Progenitor cell of endocrine pancreas (in vitro differentiated cells): ENCODE measurements at places on chromosomes 12 and 14.

DNA sequence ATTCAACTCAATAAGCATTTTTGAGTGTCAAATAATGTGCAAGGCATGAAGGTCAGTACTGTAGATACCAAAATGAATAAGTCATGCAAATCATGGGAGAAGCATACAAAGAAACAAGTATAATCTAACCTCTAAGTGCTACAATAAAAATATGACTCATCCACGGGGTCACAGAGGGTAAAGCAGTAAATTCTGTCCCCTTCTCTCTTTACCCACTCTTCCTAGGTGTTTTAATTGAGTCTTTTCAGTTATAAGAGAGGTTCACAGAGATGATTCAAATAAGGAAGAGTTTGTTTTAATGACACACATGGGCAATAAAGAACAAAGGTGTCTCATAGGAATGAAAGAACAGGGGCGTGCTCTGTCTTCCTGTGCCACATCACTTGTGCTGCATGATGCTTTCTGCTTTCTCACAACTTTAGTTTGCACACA, 71.5 kb upstream of the DAAM1 start:
- no peak for DNase-seq

DNA sequence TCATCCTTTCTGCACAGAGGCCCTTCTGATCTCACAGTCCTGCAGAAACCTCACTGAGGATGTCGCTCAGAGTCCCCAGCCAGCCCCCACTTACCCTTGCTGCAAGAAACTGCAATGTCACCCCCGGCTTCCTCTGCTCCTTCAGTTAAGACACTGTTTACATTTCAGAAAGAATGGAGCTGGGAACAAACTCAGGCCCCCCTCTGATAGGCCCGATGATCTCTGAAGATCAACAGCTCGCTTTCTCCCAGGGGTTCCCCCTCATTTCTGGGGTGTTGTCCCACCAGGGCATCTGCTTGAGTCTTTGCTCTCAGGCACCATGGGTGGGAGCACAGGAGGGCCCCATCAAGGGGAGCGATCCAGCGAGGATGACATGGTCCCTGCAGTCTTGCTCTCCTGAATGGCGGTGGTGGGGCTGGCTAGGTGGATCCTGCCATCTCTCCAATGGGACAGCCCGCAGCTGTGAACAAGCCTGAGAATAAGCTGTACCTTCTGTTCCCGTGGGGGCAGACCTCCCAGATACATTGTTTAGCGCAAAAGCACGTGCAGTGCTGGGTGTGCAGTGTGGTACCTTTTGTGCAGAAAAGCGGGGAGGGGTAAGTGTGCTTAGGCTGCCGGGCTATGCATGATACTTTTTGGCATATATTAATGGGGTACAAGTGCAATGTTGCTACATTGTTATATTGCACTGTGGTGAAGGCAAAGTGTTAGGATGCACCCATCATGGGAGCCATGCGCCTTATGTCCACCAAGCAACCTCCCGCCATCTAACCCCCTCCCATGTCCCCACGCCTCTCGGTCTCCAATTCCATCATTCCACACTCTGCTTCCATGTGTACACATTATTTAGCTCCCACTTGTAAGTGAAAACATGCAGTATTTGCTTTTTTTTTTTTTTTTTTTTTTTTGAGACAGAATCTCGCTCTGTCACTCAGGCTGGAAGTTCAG, 6.7 kb upstream of the NCOR2 start:
- DNase-seq = no peak

DNA sequence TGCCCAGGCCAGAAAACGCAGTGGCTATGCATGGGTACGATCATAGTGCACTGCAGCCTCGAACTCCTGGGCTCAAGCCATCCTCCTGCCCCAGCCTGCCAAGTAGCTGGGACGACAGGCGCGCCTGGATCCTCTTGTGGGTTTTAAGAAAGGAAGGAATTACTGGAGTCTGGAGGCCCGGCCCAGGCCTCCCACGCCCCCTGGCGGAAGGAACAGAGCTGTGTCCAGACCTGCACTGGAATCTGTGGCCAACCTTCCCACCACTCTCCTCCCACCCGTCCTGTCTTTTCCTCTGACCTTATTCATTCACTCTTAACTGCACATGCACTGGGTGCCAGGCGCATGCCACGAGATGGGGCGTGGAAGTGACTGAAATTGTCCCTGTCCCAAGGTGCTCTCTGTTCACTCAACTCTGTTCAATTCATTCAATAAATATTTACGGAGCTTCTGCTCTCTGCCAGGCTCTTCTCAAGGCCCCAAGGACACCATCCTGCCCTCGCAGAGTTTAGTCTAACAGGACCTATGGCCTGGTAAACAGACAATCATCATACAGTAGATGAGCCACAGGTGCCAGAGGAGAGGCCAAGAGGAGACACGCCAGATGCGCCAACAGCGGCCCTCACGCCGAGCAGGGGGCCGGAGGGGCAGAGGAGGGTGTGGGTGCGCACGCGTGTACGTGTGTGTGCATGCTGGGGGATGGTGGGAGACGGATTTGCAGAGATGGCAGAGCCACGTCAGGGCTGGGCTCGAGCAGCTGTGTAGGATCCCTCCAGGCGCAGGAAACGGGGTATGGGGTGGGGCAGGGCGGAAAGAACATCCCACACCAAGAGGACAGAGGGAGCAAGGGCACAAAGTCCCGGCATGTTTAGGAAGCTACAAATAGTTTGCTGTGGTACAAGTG, 13.7 kb upstream of the TMEM106C start:
- peak; percentile 66 for DNase-seq

GRCh38 chr14:96905825-96906224, 108.6 kb downstream of the VRK1 start:
- DNase-seq = no peak

GRCh38 chr14:78383060-78383459, 212.9 kb downstream of the NRXN3 start:
- no peak for DNase-seq

DNA sequence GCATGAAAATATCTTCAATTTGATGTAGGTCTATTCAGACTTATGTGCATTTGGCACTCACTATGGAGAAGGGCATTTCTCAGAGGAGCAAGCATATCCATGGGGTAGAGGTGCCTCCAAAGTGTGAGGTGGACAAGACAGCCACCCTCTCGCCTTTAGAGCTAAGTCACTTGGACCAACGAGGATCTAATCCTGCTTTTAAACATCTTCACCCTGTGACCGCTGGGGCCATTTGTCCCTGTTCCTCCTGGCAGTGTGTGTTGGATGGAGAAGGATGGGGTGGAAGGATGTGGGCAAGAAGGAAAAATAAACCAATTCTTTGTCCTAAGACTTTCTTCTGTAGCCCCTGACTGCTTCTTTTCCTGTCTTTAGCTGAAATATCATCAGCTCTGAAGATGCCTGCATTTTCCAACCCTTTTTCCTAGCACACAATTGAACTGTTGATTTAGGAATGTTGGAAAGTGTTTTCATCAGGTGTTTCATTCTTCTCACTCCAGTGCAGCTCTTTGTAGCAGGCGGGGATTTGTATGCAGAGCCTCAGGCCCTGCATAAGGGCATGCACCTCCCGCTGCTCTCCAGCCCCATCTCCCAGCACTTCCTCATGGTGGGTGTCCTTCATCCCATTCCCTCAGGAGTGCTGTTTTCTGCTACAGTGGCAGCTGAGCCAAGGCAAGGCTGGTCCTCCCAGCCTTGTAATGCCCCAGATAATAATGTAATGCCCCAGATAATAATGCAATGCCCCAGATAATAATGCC, 5.3 kb downstream of the FGF6 start:
- DNase-seq = peak; percentile 6

DNA sequence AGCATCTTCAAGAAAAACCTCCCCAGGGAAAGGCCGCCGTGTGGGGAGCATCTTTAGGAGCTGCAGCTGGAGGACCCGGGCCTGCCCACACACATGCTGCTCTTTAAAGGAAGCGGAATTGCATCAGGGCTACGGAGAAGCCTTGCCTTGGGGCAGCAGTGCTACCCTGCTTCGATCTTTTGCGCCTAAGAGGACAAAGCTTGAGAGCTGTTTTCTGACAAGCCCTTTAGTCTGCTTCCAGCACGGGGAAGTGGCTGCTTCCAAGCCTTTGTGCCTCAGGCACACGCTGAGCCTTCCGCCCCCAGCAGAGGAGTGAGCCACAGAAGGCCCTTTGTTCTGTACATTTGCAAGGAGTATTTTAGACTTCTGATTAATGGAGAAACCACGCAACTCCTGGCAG, 31.5 kb downstream of the COA8 start:
- DNase-seq = no peak

- DNase-seq = no peak
Measured at GRCh38 chr12:87667378-87667777, 361.8 kb downstream of the C12orf50 start.

- no peak for DNase-seq
Measured at GRCh38 chr12:115438314-115438713, 754.3 kb upstream of the TBX3 start.

DNA sequence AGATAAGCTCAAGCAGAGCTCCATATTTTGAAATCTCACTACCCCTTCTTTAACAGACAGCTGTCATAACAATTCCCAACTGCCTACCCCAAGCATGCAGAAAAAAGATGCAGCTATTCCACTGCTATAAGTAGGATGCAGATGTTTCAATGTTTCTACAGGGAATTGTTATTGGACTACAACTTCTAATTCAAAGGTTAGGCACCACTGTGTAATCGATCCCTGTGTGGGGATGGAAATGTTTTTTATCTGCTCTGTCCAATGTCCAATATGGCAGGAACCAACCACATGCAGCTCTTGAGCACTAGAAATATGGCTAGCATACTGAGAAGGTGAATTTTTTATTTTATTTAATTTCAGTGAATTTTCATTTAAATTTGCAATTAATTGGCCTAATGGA, 208.6 kb downstream of the SLC2A13 start:
- DNase-seq = no peak

DNA sequence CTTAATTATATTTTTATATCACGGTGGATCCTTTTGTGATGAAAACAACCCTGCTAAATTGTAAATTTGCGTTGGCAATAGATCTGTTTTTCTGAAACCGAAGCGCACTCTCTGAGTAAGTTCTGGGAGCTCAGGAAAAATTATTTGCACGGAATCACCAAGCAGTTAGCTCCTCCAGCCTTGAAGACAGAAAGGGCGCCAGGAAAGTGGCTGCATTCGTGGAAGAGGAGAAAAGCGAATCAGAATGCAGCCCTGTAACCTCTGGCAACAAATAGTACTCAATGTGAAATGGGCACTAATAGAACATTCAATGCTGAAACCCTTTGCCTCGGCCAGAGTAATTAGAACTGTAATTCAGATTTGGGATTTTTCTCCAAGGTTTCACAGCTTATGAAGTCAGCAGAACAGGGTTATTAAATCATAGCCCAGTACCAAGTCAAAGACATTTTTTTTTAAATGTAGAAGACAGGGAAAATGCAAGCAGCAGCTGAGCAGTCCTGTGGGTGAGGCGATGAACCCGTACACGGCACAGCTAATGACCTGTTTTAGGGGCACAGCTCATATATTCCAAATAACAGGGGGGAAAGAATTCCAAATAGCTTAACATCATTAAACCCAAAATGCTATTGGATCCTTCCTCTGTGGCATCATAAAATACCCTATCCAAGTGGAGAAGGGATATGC, 251.4 kb downstream of the EGLN3 start:
- DNase-seq = no peak

DNA sequence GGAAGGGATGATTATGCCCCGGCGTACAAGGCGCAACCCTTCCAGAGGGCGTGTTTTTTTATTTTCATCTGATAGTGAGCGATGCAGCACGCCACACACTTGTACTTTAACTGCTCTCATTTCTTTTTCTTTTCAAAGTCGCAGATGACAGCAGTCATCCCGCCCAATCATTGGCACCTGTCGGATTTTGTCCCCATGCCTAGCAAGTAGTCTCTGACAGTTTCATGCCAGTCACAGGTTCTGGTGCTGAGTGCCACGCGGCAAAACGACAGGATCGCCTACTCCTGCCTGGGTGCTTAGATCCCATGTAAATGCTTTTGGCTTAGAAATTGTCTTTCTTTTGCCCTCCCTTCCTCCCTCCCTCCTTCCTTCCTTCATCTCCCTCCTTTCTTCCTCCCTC, 117.7 kb downstream of the GLT1D1 start:
- DNase-seq = no peak

- no peak for DNase-seq
Measured at GRCh38 chr12:46915082-46915481, 89.3 kb upstream of the SLC38A4 start.

DNA sequence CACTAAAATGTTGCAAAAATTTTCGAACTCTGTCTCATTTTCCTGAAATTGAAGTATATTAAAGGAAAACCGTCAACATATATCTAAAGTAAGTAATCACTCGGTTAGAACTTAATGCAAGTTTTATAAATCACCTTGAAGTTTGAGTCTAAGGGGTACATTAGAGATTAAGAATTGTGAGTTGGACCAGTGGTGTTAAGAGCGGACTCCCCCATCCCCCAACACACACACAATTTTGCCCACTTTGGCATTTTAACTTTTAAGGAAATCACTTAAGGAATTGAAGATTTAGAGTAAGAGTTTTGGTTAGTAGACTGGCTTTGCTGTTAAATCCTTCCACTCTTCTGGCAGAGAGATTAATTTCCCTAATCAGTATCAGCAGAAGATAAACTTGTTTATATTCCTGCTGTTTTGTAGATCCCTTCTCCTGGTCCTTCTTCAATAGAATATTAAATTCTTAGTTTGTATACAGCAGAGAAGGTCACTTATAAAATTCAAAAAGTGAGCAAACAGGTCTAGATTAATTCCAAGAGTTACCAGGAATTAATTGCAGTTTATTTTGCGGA, 1.5 kb downstream of the HIF1A start:
- no peak for DNase-seq

- DNase-seq = no peak
Measured at GRCh38 chr12:11697670-11698387, 48.4 kb downstream of the ETV6 start.

DNA sequence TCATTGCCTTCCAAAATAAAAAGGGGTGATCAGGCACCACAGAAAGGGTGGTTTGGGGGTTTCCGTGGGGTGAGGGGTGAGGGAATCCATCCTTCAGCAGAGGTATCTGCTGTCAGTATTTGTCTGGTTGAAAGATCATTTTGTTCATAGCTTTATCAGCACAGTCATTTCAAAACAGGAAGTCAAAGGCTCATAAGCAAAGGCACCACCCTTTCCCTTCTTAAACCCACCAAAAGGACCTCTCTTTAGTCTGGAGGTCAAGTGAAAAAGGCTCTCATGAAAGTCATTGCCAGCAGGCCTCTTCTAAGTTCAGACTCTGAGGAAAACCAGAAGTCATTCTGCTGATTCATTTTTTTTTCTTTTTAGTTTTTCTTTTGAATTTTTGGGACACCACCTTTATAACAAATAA, 6.2 kb downstream of the CHST11 start:
- DNase-seq = no peak

GRCh38 chr12:113537751-113538087, 66.0 kb upstream of the LHX5 start:
- no peak for DNase-seq

DNA sequence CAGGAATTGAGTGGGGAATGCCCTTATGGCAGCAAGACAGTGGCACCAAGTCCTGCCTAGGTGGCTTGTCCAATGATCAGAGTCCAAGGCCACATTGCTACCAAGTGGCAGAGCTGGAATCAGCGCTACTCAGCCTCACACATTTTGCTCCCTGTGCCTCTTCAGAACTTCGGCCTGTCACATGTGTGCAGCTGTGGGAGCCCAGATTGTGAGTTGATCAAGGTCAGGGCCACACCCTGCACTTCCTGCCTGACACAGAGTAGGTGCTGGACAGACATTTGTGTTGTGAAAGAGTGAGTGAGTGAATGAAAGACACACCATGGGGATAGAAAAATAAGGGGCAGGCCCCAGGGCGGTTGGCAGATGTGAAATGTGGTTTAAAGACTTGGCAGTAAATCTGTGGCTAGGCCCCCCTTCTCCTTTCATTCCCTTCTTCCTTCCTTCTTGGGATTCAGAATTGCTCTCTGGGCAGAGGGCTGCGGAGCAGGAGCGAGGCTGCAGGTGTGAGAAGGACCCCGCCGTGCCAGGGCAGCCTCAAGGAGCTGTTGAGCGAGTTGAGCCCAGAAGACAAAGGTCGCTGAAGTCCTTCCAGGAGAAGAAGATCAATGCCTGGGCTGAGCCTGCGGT, 83.5 kb downstream of the SLC25A47 start:
- no peak for DNase-seq
